ENCODE measurements at places on chromosomes 13 and 19. TPM values are rescaled to one million over a fixed set of nuclear protein-coding genes. Genes with fewer than 3 reads are reported as not detected.

The TEAD2 gene
- 110 TPM for total RNA-seq

The ICAM4 gene
- 1.7 TPM for total RNA-seq

DNA sequence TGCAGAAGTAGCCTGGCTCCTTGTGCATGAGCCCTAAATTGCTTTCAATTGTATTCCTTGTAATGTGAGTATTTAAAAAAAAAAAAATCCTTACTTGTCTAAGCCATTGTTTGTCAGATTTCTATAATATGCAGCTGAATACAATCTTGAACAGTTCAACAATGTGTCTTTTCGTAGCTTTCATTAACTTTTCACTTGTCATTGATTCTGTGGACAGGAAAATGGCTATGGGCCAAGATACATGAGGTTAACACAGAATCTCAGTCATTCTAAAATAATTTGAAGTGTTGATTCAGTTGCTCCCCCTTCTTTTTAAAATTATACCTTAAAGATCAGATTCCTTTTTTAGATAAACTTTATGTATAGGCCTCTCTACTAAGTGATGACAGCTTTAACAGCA lies 395.8 kb upstream of the KLF12 start:
- no peak for DNase-seq

DNA sequence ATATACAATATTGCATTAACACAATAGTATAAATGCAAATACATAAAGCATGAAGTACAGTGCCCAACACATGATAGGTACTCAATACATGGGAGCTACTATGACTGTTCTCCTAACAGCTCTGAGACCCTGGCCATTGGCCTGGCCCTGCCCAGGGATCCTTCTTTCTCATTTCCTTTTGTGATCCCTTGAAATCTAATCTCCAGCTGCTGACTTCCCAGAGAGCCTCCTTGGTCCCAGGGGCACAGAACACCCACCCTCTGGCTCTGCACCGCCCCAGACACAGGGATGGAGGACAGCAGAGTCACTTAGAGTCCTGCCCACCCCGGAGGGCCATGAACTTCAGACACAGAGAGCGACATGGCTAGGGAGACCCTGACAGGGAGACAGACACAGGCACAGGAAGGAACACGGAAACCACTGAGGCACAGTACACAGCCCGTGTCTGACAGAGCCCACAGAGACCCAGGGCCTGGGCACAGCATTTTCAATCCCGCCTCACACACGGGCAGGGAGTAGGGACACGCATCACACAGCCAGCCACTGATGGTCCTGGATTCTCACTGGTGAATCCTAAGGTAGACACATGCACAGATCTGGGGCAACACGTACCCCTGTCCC lies 4.2 kb upstream of the SYCN start:
- no peak for DNase-seq

DNA sequence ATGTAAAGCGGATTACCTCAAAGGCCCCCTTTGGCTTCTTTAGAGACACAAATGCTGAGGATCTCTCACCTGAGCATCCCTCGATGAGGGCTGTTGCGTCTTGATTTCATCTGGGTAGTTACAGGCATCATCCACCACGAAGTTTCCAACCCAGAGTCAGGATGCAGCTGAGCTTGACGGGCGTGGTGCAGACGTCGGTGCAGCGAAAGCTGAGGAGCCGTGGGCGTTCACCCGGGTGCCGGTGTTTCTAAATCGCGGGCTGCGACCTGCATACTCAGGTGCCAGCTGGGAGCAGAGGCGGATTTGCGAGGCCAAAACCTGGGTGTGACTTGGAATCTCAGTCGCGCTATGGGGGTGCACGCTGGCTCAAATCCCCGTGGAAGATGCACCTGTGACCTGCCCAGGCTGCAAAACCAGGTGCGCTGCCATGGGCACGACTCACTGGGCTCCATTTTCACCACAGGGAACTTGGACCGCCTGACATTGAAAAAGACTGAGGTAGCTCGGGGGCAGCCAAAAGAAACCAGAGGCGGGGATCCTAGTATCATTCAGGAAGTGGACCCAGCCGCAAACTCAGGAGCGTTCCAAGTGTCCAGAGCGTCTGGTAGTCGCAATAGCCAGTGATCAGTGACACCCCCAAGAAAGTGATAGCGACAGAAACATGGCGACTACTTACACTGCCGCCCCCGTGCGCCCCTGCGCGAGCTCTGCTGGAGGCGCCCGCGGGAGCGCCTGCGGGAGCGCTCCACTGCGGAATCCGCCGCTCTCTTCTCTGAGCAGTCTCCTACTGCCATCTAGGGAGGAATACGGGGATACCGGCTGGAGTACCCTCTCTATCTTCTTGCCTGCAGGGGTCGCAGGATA lies 36.4 kb upstream of the IGFL4 start:
- peak; percentile 93 for DNase-seq

DNA sequence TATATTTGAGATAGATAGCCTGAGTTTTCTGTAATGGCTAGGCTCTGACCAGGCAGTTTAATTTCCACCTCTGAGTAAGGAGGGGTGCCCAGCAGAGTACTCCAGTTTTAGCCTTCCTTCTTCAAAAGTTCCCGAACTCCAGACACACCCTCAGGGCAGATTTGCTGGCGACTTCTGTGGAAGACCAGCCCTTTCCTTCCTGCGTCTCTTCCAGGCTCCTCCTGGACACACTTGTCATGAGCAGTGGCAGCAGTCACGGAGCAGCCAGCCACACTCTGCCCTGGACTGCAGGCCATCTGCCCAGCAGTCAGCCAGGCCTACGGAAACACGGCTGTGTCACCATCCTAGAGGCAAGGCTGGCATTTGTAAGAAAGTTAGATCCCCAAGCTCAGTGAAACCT lies 6.6 kb upstream of the FLT1 start:
- DNase-seq: peak; percentile 12

DNA sequence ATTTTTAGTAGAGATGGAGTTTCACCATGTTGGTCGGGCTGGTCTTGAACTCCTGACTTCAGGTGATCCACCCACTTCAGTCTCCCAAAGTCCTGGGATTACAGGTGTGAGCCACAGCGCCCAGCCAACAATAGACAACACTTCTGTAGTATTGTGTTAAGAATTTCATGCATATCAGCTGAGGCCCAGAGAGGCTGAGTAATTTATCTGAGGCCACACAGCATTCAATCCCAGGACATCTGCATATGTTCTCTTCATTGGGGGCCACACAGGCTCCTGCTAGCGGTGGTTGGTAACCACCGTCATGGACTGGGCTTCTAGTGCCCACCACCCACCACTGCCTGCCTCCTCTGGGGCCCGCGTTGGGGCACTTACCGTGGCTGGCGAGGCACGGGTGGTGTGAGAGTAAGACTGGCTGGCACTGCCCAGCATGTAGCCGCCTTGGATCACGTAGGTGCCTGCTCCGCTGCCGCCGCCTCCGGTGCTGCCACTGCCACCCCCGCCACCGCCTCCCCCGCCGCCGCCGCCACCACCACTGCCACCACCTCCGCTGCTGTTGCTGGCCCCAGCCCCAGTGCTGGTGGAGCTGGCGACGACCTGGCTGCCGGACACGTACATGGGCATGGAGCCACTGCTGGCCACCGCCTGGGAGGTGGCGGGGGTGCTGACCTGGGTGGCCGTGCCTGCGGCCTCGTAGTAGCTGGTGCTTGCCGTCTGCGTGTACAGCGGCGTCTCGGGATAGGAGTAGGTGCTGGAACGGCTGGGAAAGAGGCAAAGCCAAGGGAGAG lies 20.3 kb downstream of the DCAF15 start:
- DNase-seq: peak; percentile 2

- no peak for DNase-seq
Measured at GRCh38 chr19:46073268-46073922, 32.6 kb upstream of the IGFL4 start.

DNA sequence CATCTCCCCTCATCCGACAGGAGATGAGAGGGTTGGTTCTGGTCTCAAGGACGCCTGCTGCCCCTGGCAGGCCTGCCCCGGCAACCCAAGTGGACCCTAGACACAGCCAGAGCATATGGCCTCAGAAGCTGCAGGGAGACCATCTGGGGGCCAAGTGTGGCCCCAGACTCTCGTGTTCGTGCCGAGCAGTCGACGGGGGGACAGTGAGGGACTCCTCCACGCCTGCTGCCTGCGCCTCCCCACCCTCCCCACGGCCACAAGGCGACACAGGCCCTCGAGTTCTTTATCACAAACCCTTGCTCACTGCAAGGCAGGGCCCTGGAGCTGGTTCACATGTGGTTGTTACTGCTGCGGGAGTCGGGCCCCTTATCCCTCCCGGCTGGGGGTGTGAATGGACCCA lies 9.3 kb downstream of the CAPS start:
- DNase-seq: no peak

DNA sequence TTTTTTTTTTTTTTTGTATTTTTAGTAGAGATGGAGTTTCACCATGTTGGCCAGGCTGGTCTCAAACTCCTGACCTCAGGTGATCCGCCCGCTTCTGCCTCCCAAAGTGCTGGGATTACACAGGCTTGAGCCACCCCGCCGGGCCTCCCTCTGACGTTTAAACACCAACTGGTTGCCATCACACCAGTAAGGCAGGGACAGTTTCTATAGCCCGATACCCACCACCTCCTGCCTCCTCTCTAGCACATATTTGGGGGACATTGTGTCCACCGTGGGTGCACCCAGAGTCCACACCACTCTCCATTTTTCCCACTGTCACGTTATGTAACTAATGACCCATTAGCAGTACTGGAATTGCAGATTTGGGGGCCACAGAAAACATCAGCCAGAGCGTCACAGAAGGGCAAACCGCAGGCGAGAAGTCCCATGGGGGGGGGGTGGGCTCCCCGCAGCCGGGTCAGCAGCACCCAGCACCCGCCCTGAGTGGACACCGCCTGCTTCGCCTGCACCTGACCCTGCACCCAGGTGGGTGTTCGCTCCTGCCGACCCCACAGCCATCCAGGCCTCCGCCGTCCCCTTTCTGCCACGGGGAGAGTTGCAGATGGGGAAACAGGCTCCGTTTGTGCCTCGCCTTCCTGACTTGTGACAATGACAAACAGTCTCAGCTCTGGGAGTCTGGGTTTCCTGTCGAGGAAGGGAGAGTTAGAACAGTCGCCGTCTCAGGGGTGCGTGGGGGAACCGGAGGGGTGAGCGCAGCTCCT lies 3.6 kb downstream of the ONECUT3 start:
- DNase-seq: peak; percentile 70

- DNase-seq: no peak
Measured at GRCh38 chr13:44484562-44485138, 91.5 kb downstream of the TSC22D1 start.

DNA sequence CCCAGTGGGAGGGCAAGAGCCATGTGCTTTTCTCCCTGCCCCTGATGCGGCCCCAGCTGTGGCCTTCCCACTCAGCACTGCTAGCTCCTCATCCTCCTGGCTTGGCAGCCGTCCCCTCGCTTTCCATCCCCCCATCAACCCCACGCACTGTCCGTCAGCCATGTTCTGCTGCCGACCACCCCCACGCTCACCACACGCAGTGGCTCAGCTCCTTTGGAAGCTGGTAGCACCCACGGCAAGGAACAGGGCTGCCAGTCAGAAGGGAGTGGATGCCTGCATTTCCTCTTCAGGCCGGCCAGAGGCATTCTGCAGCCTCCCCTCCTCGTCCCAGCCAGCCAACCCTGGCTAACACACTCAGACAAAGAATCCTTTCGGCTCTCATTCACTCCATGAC lies 6.3 kb downstream of the CALM3 start:
- DNase-seq: peak; percentile 24

DNA sequence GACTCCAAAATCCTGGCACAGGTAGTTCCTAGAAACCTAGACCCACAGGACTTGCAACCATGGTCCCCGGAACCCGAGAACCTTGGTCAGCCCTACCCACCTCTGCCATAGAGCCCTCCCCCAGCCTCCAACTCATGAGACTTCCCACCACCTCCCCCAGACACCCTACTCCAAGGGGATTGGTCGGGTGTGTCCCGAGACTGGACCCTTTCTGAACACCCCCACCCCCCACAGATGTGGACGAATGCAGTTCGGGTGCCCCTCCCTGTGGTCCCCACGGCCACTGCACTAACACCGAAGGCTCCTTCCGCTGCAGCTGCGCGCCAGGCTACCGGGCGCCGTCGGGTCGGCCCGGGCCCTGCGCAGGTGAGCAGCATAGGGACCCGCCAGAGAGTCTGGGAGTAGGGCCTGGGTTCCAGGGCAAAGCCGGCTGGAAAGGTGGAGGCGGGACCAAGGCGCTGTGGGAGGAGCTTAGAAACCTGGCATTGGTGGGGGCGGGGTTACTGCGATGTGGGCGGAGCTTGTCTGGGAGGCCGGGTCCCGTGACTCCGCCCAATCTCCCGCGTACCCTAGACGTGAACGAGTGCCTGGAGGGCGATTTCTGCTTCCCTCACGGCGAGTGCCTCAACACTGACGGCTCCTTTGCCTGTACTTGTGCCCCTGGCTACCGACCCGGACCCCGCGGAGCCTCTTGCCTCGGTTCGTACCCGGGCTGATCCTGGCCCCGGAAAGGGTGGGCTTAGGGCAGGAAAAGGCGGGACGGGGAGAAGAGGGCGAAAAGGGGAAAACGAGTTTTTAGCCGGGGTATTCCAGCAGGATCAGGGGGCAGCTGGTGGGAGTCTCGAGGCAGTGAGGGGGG lies 11.9 kb downstream of the LTBP4 start:
- DNase-seq: peak; percentile 98

DNA sequence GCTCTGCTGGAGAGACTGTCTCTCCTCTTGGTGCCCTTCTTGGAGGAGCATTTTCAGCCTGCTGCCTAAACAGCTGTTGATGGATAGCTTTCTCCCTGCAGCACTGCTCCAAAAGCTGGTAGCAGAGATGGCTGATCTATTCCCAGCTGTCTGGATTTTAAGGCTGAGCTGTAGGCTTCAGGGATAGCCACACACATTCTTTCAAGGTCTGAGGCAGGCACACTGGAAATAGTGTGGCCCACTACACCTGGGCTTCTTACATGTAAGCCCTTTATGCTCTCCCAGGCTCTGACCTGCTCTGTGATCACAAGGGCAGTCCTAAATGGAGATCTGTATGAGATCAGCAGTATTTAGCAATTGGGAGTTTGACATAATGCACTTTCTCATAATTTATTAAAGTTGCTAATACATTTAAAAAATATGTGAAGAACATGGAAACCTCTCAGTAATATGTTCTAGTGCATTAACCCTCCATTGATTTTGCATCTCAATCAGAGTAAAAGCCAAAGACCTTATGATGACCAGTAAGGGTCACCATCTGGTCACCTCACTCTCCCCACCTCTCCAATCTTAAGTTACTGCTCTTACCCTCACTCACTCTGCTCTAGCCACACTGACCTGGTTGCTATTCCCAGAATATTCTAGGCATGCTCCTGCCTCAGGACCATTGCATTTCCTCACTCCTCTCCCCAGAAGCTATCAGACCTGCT lies 91.6 kb downstream of the MBNL2 start:
- DNase-seq: no peak

DNA sequence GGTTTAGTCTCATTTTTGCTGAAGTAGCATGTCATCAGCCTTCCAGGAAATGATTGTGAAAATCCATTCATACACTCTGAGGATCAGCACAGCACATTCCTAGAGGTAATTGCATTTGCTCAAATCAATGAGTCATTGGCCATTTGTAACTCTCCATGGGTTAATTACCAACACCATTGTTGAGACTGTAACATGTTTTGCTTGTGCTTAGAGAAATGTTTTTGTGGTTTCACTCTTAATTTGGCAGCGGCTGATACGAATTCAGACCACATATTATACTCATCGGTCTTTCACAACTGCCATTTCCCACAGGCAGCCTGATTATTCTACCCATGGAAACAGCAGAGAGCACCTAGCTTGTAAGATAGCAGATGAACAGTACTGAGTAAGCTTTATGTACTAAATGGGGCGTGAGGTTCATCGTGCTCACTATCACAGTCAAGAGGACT lies 110.3 kb downstream of the NHLRC3 start:
- DNase-seq: no peak
